Right lobe of liver (tissue), 6 donors: ENCODE measurements at places on chromosomes 16 and 17. TPM values are rescaled to one million over a fixed set of nuclear protein-coding genes. Genes with fewer than 3 reads are reported as not detected.

The FOXN1 gene
- total RNA-seq = not detected

- no peaks in the 10 kb centered on the region for H3K36me3 ChIP-seq
- no peak overlapping the region for H3K4me3 ChIP-seq
- no peaks in the 10 kb centered on the region for H3K4me1 ChIP-seq
These were observed 37.6 kb downstream of the OR3A1 start for GRCh38 chr17:3260600-3260999.

DNA sequence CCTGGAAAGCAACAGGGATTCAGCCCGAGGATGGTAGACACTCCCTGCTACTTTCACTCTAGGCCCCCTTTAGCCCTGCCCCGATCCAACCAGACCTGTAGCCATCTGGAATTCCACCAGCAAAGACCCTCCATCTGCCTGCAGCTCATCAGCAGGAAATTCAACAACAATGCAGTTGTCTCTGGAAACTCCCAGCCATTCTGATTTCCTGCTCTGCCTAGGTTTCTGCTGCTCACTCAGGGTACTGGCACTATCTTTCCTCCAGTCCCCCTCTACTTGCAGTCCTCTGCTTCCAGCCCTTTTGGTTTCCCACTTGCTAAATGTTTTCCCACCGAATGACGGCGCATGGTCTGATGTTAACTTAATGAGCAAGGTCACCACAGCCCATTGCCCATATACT lies 2.7 kb upstream of the SP6 start:
- peaks cover 8% of the 10 kb centered on the region for H3K4me1 ChIP-seq
- H3K4me3 ChIP-seq = no peak overlapping the region
- peaks cover 5% of the 10 kb centered on the region for H3K27me3 ChIP-seq
- H3K27ac ChIP-seq = no peak overlapping the region
- no peaks in the 10 kb centered on the region for H3K36me3 ChIP-seq

The KRT24 gene
- total RNA-seq = not detected

GRCh38 chr16:15459791-15460190 lies 25.4 kb downstream of the BMERB1 start:
- DNase-seq = no peak
- no peak overlapping the region for H3K4me3 ChIP-seq
- H3K27ac ChIP-seq = no peak overlapping the region
- H3K27me3 ChIP-seq = no peaks in the 10 kb centered on the region

- no peaks in the 10 kb centered on the region for H3K27me3 ChIP-seq
- peak overlapping the region; percentile 35 for H3K27ac ChIP-seq
- peaks cover 8% of the 10 kb centered on the region for H3K4me1 ChIP-seq
- DNase-seq = peak; percentile 85
These were observed 10.7 kb downstream of the SGSM2 start for GRCh38 chr17:2347805-2348685.

The CCL17 gene
- not detected for total RNA-seq

- peak; percentile 61 for DNase-seq
- no peak overlapping the region for H3K27ac ChIP-seq
- H3K27me3 ChIP-seq = no peaks in the 10 kb centered on the region
- H3K4me1 ChIP-seq = no peaks in the 10 kb centered on the region
These were observed 15.3 kb downstream of the TBCD start for GRCh38 chr17:82767041-82767754.

The CES1 gene
- total RNA-seq = 847 TPM

GRCh38 chr16:66954097-66954659 lies 6.9 kb upstream of the CES3 start:
- no peak overlapping the region for H3K4me3 ChIP-seq
- H3K4me1 ChIP-seq = peaks cover 33% of the 10 kb centered on the region
- no peak overlapping the region for H3K27ac ChIP-seq
- H3K27me3 ChIP-seq = no peaks in the 10 kb centered on the region
- DNase-seq = peak; percentile 81
- no peaks in the 10 kb centered on the region for H3K36me3 ChIP-seq

- no peak overlapping the region for H3K27ac ChIP-seq
- no peaks in the 10 kb centered on the region for H3K36me3 ChIP-seq
- peak overlapping the region; percentile 59 for H3K4me3 ChIP-seq
- DNase-seq = peak; percentile 81
- H3K27me3 ChIP-seq = no peaks in the 10 kb centered on the region
These were observed 229.6 kb downstream of the MRTFB start for GRCh38 chr16:14300705-14301168.
